ENCODE measurements at places on chromosomes 13 and 19.
A peak's percentile ranks its signal among the peaks of the same experiment; 100 is the strongest.

DNA sequence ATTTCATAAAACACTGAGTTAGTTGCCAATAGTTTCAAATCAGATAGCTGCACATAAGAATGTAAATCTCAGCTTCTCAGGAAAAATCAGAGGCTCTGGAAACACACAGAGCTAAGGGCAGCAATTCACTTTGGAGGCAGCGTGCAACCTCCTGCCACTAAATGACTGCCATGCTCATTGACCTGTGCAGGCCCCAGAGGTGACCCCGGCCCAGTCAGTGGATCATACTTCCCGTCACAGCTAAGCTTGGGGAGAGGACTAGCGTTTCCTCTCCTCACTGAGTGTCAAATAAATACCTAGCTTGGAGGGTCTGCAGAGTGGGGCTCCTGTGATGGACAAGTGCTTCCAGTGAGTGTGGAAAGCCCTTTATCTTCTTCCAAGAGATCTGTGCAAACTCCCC, 67.2 kb downstream of the UQCRFS1 start:
- DNase-seq = no peak

DNA sequence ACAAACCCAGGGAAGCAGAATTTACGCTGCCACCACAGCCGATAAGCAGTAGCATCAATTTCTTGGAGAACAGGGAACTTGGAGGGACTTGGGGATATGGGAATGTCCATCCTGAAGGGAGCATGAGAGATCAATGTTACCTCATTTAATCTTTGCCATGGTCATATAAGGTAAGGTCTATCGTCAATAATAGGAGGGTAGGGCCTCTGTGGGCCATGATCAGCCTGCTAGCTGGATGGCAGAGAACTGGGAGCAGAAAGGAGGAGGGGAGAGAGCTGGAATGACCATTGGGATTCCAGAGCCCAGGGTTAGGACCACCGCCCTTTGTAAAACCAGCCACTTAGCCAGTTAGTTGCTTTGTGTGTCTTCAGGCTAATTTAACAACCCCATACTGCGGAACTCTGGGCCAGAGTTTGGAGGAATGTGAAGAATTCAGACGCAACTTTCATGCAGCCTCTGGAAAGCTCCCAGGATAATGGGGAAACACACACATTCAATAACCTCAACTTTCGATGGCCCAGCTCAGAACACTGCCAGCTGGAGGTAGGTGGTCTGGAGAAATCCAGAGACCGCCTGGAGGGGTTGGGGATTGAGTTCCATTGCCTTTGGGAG, 40.3 kb downstream of the ZNF557 start:
- peak; percentile 56 for DNase-seq

DNA sequence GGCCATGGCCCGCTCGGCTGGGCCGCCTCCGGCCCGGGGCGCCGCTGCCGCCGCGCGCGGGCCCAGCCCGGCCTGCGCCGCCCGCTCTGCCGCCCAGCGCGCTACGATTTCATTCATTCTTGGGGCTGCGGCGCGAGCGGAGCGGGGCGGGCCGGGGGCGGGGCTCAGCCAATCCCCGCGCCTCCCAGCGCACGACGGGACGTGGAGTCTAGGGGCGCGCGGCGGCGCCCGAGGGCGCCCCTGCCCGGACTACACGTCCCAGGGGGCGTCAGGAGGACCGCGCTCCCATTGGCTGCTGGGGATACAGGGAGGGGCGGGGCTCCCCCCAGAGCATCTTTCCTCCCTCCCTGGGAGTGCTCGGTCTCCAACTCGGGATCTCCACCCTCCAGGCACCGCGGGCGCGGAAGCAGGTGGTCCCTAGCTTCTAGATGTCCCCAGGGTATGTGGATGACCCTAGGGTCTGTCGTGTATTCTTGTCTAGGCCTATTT, 5.6 kb upstream of the DPF1 start:
- peak; percentile 79 for DNase-seq

GRCh38 chr13:97234742-97235141, 12.6 kb downstream of the MBNL2 start:
- DNase-seq = no peak

DNA sequence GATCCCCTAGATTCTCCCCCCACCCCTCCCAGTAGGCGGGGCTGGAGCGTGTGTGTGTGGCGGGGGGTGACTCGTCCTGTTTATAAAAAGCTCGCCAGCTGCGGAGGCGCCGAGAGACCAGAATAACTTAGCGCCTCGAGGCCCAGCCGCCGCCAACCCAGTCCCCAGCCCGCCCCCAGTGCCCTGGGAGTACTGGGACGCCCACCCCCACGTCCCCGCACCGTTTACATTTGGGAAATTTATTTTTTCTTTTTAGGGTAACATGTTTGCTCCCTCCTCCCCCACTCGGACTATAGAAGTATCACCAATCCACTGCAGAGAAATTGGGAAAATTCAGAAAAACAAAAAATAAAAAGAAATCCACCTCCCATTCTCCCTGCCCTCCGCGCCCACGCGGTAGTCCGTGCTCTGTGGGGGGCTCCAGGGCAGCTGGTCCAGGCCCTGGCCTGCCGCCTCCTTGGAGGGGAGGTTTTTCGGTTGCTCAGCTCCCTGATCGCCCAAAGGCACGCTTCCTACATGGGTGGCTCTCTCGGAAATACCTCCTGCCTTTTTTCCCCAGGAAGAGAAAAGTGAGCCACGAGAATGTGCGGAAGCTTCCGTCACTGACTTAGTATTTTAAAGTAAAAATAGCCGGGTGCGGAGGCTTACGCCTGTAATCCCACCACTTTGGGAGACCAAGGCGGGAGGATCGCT, 1.5 kb upstream of the RAB3A start:
- peak; percentile 58 for DNase-seq

Measured in H9 (cell line).